Caki2 (cell line): ENCODE measurements at places on chromosomes 5 and 9.

DNA sequence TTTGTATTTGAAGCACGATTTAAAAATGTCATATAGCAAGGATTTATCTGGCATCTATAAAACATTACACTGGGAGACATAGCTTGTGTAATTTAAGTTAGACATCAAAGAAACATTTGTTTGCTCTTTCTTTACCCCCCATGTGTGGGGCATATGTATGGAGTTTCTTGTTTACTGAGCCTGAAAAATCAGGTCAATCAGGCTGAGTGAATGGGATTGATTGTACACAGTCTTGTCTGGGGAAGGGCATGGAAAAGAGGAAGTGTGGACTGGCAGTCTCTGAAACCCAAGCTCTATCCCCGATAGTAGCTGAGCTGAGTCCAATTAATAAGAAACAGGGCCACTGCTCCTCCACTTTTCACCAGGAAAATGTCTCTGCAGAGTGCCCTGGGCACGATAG is 49.4 kb downstream of the SLC46A2 start:
- DNase-seq, result no peak

- DNase-seq, result no peak
Observed at GRCh38 chr9:92359394-92359995, 33.7 kb downstream of the CENPP start.

DNA sequence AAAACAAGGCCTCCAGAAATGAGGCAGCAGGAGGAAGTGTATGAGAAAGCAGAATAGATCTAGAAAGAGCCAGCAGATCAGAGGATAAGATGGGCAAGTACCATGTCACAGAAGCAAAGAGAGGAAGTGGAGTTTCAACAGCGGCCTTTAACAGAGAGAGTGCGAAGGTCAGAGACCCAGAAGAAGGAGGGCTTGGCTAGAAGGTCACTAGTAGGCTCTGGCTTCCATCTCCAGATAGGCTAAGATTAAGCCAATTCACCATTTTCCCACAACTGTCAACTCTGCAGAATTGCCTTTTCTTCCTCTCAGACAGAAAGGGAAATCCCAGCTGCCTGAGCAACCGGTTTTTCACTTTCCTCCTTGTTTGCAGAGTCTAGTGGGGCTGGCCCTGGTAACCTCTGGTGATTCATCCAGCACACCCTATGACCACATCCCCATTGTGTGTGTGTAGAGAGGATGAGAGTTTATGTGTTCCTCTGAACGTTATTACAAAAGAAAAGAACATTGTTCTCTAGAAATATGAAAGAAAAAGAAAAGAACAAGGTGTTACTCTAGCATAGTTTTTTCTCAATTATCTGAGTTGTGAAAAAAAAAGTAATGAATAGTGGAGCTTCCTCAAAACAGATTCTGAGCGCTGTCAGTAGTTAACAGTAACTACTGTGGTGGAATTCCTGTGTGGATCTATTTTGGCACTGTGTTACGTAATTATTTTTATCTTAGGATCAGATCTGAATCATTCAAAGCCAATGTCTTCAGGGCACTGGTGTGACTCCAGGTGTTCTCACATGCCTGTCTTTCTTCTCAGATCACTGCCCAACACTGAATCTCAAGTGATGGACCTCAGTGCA is 220.4 kb downstream of the ARRDC3 start:
- DNase-seq, result peak; percentile 88

DNA sequence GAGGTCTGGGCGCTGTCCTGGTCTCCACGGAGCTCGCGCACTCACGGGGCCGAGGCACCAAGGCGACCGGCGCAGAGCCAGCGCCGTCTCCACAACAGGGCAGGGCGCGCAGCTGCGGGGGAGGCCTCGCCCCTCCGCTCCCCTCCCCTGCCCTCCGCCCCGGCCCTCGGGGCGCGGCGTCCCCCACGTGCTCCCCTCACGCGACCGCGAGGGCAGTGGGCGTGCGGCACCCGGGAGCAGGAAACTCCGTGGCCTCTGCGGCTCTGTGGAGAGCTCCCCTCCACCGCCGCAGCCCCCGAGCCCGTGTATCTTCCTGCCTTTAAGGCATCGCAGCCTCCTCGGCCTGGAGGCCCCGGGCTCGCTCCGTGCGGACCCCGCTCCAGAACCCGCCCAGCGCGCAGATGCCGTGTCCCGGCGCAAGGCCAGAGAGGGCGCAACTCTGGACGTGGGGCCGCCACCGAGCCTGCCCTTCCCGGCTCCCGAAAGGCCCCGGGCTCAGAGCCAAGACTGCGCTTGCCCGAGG is 708 bp upstream of the TUBB4B start:
- DNase-seq, result no peak

DNA sequence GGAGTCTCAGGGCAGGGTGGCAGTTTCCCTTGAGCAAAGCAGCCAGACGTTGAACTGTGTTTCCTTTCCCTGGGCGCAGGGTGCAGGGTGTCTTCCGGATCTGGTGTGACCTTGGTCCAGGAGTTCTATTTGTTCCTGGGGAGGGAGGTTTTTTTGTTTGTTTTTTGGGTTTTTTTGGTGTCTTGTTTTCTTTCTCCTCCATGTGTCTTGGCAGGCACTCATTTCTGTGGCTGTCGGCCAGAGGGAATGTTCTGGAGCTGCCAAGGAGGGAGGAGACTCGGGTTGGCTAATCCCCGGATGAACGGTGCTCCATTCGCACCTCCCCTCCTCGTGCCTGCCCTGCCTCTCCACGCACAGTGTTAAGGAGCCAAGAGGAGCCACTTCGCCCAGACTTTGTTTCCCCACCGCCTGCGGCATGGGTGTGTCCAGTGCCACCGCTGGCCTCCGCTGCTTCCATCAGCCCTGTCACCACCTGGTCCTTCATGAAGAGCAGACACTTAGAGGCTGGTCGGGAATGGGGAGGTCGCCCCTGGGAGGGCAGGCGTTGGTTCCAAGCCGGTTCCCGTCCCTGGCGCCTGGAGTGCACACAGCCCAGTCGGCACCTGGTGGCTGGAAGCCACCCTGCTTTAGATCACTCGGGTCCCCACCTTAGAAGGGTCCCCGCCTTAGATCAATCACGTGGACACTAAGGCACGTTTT is 3.5 kb upstream of the PHYHD1 start:
- no peak for DNase-seq

DNA sequence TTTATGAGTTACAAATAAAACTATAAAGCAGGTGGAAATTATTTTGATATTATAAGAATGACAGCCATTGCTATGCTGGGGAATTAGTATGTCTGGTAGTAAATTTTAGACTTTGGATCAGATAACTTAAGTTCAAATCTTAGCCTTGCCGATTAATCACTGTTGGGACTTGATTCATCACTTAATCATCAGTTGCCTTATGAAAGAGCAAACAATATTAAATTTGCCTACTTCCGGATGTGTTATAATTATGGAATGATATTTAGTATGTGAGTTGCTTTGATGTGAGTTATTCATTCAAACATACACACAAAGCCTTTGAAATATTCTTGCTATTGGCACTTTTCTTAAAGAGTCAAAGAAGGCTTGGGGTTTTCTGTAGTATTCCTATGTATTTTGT is 717.7 kb downstream of the BRINP1 start:
- DNase-seq, result no peak

DNA sequence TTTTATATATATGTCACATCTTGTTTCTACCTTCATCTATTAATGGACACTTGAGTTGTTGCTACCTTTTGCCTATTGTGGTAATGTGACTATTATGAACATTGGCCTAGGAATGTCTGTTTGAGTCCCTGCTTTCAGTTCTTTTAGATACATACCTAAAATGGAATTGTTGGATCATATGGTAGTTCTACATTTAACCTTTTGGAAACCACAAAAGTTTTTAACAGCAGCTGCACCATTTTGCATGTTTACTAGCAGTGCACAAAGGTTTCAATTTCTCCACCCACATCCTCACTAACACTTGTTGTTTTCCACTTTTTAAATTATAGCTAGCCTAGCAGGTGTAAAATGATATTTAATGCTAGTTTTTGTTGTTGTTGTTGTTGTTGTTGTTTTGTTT is 88.4 kb downstream of the GALNT10 start:
- DNase-seq, result no peak

- DNase-seq, result peak; percentile 43
Observed at GRCh38 chr5:36507332-36507952, 99.0 kb upstream of the SLC1A3 start.

- no peak for DNase-seq
Observed at GRCh38 chr9:37551888-37552287, 24.3 kb downstream of the FBXO10 start.

GRCh38 chr5:147912011-147912410 is 5.7 kb upstream of the C5orf46 start:
- no peak for DNase-seq

GRCh38 chr5:170430866-170431437 is 41.8 kb upstream of the KCNMB1 start:
- no peak for DNase-seq

DNA sequence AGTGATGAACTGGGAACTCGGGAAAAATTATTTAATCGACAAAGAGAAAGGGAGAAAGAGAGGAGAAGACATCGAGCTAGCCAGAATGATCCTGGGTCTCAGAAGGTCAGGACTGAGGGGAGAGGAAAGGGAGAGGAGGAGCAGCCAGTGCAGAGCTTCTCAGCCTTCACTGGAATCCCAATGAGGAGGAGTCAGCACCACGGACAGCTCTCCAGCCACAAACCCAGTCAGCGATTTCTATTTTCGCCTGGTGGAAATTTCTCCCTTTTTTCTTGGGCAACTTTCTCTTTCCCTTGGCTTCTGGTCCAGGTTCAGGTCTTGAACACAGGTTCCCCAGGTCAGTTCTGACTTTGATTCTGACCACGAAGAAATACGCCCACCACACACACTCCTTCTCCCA is 1.6 kb upstream of the BRINP1 start:
- peak; percentile 40 for DNase-seq

DNA sequence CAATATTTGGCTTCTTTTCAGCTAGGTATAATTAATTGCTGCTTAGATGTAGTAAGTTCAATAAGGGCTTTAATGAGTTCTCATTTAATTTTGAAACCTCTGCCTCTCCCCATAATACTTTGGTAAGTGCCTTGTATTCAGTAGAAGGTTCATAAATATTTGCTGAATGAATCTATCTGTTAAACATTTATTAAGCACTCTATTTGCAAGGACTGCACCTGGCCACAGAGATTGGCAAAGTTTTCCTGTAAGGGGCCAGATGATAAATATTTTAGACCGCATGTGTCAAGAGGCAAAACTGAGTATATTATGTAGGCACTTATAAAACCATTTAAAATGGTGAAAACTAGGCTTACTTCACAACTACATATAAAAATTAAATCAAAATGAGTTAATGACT is 19.0 kb upstream of the GNA14 start:
- DNase-seq, result no peak

- DNase-seq, result no peak
Observed at GRCh38 chr9:86985132-86985647, 37.9 kb upstream of the GAS1 start.

DNA sequence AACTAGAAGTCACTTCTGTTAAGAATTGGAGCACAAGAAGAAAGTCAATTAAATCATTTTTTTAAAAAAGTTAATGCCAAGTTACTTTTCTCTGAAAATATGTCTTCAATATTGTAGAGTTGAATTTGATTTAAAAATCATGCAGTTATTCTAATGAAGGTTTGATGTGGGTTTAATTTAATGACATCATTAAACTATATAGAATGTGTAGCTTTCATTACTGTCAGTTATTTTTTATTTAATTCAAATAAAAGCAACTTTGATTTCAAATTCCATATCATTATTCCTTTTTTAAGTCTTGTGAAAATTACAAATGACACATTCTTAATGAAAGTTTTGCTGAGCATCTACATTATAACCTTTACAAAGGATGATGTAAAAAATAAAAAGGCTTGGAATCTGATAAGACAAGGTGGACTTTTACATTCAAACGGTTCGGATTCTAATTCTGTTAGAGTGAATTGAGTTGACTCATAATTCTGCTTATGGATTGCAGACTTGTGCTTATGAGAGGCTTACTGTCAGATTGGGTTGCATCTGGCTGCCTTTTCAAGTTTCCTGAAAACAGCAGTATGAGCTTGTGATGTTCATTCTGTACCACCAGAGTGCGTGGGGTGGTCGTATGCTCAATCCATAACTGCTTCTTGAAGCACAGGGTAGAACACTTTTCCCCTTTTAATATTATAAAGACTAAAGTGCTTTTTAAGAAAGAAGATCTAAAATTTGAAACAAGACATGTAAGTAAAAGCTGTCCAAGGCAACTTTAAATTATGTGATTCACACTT is 253.0 kb upstream of the ARRDC3 start:
- no peak for DNase-seq

DNA sequence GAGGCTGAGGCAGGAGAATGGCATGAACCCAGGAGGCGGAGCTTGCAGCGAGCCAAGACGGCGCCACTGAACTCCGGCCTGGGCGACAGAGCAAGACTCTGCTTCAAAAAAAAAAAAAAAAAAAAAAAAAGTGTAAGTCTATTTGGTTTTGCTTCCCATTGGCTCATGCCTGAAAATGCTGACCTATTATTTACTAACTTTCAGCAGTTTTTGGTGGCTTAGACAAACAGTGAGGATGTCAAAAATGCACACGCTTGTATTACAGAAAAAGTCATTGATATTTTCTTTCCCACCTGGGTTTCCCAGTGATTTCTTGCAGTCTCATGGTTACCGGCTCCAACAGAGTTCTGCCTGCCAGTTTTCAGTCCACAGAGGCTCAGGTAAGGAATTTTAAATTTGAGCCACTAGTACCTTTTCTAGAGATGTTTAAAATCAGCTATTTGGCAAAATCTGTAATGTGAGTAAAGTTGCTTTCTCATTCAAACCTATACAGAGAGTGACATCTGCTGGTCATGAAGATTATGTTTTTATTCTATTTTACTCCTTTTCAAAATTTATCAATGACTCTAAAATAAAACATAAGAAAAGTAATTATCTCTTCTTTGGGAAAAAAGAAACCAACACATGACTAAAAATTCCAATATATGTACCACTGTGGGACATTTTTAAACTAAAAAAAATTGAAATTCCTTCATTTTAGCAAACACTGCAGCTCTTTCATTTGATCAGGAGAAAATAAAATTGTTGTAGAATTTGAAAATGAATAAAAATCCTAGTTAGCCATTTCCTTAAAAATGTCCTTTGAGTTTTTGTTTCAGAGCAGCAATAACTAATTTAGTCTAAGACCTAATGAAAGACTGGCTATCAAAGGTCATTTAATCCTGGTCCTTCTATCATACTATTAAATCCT is 8.8 kb downstream of the FAM200C start:
- DNase-seq, result peak; percentile 38

GRCh38 chr5:113264046-113264445 is 170.7 kb downstream of the TSSK1B start:
- no peak for DNase-seq

- DNase-seq, result no peak
Observed at GRCh38 chr5:28215091-28215490, 1176.7 kb upstream of the CDH9 start.

DNA sequence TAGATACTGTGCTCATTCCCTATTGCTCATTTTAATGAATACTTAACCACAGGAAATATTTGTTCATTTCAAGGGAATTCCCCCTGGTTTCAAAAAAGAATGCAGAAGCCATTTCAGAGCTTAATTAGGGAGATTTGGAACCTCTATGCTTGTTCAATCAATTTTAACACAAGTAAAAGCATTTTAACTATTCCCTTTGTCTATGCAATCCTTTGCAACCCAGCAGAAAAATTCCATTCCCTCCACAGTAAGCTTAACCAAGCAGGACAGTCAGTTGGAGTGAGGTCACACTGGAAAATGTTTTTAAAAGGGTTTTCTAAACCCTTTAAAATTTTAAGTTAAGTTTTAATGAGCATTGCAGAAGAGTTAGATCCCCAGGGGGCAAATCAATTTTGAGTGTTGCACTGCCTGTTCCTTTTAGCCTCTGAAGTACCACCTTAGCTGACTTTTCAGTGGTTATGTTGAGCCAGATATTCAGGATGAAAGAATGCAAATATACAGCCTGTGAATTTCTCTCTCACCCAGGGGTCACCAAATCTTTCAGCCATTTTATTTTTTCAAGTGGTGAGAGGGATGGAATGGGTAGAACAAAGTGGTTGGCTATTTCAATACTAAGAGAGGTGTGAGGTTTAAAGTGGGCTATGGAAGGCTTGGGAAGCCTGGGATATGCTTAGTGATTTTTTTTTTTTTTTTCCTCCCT is 356.2 kb upstream of the NUDT12 start:
- DNase-seq, result peak; percentile 33
